ENCODE measurements at places on chromosomes 11 and 22.

GRCh38 chr11:65085446-65085845 lies 1.4 kb downstream of the ZFPL1 start:
- no peak for DNase-seq

DNA sequence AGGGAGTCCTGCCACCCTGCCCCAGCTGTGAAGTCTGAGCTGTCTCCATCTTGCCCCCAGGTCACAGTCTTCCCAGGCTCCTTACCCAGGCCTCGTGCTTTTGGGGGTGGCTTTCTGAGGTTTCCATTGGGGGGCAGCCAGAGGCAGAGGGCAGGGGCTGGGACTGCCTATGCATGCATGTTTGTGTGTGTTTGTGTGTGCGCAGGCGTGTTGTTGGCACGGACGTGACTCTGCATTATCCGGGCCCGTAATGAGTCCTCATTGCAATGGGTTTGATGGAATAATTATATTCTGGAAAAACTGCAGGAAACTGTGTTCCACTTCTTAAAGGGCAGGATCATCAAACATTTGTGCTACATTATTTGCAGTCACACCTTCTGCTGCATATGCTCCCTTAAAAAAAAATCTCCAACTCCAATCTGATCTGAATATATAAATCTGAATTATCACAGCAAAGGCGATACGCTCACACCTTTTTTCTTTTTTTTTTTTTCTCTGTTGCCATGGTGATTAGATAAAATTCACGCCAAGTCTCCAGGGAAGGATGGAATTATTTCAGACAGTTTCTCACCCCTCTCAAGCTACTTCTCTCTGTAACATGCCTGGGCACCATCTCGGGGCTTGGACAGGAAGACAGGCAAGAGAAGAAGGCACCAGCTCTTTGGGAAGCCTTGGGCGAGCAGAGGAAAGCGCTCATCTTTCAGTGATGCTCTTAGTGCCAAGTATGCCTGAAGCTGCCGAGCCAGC lies 45.9 kb downstream of the DSCAML1 start:
- DNase-seq, result no peak

- peak; percentile 57 for DNase-seq
Measured at GRCh38 chr22:31627223-31627731, 34.7 kb downstream of the PISD start.

DNA sequence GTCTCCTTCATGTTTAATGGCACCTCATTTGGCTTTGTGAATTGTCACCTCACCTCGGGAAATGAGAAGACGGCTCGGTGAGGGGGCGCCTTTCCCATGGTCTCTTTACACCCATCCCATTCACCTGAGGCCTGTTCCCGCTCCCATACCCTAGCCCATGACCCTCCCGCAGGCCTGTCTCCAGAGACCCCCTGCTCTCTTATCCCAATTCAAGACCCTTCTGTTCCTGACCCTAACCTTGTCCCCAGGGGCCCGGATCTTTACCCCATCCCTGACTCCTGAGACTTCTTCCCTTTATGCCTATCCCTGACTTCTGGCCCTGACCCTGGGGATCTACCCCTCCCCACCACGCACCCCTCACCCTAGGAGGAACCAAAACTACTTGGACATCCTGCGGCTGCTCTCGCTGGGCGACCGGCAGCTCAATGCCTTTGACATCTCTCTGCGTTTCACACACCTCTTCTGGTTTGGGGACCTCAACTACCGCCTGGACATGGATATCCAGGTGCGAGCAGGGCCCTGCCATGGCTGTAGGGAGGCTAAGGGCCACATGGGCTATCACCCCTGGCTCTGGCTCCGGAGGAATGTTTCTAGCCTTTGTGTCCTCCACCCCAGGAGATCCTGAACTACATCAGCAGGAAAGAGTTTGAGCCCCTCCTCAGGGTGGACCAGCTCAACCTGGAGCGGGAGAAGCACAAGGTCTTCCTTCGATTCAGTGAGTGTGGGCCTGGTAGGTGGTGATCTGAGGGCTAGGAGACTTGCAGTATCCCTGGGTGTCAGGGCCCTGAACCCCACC lies 7.9 kb downstream of the INPPL1 start:
- DNase-seq, result no peak
